ENCODE measurements at places on chromosomes 2 and 18.

GRCh38 chr2:122999258-122999657, 1025.8 kb upstream of the CNTNAP5 start:
- DNase-seq = no peak

DNA sequence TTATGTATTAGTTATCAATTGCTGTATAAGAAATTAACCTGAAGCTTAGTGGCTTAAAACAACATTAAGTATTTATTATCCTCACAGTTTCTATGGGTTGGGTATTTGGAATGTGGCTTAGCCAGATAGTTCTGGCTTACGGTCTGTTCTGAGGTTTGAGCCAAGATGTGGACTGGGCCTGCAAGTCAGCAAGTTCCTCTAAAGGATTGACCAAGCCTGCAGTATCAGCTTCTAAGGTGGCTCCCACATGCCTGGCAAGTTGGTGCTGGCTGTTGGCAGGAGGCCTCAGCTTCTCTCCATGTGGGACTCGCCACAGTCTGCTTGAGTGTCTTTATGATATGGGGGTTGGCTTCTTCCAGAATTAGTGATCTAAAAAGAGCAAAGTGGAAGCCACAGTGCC, 45.0 kb upstream of the TCF4 start:
- no peak for DNase-seq

DNA sequence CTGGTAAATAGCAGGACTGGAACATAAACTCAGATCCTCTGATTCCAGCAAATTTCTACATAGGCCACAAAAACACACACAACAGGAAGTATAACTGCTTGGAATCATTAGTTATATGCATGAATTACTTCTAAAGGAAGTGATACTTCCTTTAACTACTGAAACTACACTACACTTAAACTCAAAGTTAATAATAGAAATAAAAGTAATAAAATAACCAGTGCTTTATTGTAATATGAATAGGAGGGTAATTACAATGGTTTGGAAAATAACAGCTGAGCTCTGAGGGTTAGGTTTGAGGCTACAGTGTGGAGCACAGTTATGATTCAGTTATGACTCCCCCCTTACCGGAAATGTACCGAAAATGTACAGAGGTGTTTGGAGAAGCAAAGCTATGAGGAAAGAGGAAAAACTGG, 18.5 kb upstream of the POLI start:
- DNase-seq = no peak

DNA sequence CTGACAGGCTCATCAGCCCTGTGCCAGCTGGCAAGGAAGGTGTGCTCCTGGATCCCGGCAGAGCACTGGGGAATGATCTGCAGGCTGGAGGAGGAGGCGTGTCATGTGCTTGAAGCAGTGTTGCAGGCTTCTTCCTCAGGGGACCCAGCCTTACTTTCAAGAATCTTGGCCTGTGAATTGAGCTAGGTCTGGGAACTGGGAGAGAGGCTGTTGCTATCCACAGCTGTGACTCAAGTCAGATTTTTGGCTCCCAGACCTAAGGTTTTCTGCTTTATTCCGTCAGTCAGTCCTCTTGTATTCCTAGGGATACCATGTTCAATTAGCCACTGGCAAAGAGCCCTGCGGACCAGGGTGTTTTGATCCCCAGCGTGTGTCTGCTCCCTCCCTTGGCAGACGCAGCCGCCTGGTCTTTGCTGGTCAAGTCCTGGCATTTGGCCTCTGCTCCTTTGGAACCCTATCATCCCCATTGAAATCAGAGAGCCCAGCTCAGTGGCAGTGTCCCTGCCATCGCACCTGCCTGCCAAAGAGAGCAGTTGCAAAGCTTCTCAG, 32.4 kb downstream of the ASB1 start:
- peak; percentile 23 for DNase-seq

- DNase-seq = peak; percentile 51
Measured at GRCh38 chr18:62131301-62131909, 55.5 kb downstream of the PIGN start.

- no peak for DNase-seq
Measured at GRCh38 chr2:24857746-24858145, 62.3 kb downstream of the ADCY3 start.

DNA sequence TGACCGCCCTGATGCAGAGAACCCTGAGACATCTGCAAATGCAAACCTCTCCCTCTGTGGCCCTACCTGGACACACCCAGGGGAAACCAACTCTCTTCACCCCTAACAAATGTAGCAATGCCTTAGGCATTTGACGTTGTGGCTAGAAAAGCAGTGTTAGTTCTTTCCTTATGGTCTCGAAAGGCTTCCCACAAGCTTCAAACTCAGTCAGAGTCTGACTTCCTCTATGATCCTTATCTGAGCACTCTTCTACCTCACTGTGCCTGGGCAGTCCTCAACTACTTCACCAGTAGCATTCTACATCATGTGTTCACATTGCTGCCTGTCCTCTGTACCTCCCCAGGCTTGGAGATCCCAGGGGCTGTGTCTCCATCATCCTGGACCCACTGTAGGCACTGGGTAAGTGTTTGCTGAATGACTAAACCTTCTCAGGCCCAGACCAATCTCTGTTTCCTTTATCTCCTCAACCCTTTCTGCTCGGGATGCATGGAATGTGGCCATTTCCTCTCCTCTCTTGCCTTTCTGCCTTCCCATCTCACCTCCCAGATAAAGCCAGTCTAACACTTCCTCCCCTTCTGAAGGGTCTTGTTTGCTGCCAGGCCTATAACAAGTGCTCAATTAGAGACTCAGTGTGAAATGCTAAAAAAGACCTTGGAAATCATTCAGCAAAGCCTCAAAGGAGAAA, 91.7 kb upstream of the ACAA2 start:
- DNase-seq = no peak

DNA sequence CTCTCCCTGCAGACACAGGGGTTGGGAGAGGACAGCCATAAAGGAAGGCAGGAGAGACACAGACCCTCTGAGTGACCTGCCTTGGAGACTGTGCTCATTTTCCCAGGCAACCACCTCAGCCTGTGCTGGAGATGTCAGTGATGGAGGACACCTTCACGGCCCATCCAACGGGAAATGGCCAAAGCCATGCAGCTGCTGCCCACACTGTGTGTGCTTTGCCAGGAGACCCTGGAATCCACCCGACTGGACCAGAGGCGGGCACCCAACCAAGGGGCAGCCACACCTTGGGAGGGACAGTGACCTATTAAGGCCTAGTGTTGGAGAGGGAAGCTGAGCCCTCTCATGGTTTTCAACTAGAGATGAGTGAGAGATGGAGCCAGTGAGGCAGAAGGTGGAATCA, 192.5 kb downstream of the SMAD2 start:
- DNase-seq = no peak

- no peak for DNase-seq
Measured at GRCh38 chr2:158740127-158740526, 55.0 kb upstream of the DAPL1 start.

DNA sequence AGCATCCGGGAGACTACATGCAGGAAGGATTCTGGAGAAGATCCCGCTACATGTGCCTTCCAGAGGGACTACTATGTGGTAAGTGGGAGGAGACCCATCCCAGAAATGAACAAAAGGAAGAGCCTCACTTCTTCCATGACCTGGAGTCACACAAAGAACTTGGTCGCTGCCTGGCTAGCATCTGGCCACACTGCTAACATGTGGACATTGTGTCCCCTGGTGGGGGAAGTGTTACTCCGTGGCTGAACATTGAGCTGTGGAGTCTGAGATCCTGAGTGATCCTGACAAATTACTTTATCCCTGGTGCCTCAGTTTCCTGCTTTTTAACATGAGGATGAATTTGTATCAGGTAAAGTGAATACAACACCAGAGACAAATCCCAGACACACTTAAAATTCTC, 8.4 kb downstream of the SPP2 start:
- no peak for DNase-seq

DNA sequence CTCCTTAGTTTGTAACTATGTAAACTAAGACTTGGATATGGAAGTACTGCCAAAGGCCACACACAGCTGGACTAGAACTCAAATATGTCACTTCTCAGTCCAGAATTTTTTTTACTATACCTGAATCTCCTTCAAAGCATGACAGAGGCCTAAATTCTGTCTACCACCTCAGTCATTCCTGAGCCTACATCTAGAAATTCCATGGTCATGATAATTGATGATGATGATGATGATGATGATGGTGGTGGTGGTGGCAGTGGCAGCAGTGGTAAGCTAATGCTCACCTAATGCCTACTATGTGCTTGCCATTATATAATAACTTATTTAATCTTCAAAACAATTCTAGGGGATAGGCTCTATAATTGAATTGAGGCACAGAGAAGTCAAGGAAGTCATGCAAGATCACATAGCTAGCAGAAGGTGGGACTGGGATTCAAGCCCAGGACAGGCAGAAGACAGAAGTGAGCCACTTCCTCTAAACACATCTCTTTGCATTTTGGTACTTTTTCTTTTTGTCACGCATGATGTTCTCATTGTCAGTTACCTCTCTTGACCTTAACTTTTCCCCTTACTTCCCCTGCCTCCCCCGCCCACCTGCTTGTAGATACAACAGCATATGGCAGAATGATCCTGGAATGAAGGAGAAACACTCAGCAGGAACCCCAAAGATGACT, 539.3 kb downstream of the TNS1 start:
- no peak for DNase-seq

DNA sequence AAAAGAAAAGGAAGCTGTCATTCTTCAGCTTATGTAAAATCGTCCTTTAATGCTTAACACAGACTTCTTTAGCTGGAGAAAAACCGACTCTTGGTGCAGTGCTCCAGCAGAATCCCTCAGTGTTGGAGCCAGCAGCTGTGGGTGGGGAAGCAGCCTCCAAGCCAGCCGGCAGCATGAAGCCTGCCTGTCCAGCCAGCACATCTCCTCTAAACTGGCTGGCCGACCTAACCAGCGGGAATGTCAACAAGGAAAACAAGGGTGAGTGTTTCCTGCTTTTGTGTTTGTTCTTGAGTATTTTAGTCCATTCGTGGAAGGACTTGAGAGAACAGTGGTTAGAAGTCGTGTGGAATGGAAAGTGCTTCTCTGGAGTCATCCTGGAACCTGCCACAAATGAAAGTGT, 38.9 kb downstream of the KDM3A start:
- no peak for DNase-seq

DNA sequence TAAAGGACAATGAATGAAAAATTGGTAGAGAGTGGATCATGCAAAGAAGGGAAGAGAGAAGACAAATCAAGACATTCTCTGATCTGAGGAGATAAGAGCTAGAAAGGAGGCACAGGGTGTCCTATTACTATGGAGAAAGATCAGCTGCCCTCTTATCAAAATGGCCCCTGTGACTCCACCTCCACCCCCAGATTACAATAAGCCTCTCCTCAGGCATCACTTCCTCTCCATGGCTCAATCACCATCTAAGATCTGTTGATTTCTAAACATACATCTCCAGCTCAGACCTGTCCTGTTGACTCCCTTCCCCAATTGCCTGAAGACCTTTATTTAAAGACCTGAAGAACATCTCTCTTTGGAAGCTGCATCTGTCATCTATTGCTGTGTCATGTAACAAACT, 43.2 kb downstream of the SP100 start:
- DNase-seq = no peak

GRCh38 chr18:11136241-11136640, 13.1 kb downstream of the PIEZO2 start:
- no peak for DNase-seq

DNA sequence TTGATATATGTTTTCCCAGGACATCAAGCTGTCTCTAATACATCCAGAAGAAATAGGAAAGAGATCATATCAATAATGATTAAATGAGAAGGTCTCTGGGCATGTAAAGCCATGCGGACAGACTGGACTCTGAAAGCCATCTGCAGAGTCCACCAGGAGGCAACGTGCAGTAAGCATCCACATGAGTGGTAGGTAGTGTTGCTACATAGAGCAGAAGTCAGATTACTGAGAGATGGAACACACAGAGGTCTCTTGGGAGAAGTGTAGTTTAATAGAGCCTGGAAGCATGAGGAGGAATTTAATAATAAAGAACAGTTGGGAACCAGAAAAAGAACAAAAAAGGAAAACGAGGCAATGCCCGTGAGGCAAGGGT, 758.1 kb upstream of the DDX18 start:
- no peak for DNase-seq

DNA sequence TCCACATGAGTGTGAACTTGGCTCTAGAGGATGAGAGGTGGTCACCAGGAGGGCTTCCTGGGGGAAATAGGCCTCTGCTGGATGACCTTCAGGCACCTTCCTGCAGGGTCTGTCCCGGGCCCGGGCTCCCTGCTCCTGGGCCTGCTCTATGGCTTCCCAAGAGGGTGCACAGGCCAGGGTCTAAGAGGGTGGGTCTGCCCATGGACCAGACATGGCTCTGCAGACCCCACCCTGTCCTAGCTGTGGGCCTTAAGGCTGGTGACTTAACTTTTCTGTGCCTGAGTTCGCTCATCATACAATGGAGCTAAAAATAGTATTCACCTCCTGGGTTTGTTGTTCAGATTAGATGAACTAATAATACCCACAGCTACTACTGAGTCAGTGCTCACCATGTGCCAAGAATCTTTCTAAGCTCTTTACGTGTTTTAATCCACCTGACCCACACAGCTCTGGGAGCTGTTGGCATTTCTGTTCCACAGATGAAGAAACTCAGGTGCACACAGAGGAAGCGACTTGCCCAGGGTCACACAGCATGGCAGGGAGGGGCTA, 14.4 kb downstream of the INHBB start:
- DNase-seq = no peak

DNA sequence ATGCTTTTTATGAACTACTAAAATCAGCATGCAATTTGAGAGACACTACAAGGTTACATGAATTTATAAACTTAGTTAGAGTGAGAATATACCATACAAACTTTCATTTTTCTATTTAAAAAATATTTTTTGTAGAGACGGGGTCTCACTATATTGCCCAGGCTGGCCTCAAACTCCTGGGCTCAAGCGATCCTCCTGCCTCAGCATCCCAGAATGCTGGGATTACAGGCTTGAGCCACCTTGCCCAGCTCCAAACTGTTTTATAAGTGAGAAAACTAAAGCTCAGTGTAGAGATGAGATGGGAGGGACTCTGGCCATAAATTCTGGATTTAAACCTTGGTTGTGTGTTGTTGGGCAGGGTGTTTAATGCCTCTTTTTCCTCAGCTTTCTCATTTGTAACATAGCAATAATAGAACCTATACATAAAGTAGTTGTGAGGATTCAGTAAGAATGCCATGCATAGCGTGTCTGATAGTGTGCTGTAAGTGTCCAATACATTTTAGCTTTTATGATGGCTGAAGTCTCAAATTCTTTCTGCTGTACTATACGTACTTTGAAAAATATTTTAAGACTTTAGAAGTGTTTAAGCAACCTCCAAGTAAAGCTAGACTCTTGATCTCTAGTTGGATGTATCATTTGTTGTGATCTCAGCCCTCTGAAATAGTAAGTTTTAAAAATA, 9.7 kb downstream of the CAB39 start:
- DNase-seq = no peak

GRCh38 chr2:84375020-84375419, 84.1 kb downstream of the SUCLG1 start:
- DNase-seq = no peak

Measured in amygdala (tissue), 56 donors.